ENCODE measurements at places on chromosomes 12 and 14.

GRCh38 chr12:68236421-68237059 is 10.9 kb upstream of the IL26 start:
- no peak for DNase-seq

GRCh38 chr14:71532344-71532743 is 399.9 kb upstream of the RGS6 start:
- no peak for DNase-seq

DNA sequence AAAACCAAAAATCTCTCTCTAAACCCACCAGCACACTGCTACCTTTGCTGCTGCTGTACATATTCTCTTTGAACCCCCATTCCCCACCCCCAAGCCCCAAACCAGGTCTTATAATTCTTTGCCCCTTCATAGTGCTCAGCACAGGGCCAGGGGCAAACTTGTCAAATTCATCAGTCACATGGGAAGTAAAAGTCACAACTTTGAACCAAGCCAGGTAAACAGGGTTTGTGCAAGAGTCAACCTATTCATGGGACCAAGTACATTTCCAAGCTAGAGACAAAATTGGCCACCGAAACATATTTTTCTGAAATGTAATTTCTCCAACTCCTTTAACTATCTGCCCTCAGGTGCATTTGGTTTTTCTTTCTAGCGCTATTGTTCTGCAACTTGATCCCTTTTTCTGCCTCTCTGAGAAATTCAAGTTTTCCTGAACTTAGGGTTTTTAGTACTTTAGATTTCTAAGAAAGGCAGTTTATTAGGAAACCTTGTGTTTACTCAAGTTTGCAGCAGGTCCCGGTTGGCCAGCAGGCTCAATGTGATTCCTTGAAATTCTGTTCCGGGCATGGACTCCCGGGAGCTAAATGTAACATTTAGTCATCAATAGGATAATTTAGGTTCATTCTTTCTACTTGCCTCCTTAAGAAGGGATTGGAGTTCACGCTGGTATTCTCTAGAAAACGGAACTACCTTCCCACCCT is 230.5 kb downstream of the EFCAB11 start:
- peak; percentile 20 for DNase-seq

GRCh38 chr12:16568873-16569272 is 37.1 kb downstream of the LMO3 start:
- DNase-seq, result no peak

- DNase-seq, result no peak
Measured at GRCh38 chr12:51865757-51866270, 17.3 kb upstream of the FIGNL2 start.

- DNase-seq, result peak; percentile 81
Measured at GRCh38 chr12:96255077-96255476, 60.9 kb downstream of the ELK3 start.

Measured in inflammatory macrophage (primary cell).